Stimulated activated CD8-positive, alpha-beta memory T cell treated with anti-CD3 and anti-CD28 coated beads, Interleukin-7, amount 100 ng/mL, for 1 hour (primary cell): ENCODE measurements at places on chromosomes 11 and 22.

DNA sequence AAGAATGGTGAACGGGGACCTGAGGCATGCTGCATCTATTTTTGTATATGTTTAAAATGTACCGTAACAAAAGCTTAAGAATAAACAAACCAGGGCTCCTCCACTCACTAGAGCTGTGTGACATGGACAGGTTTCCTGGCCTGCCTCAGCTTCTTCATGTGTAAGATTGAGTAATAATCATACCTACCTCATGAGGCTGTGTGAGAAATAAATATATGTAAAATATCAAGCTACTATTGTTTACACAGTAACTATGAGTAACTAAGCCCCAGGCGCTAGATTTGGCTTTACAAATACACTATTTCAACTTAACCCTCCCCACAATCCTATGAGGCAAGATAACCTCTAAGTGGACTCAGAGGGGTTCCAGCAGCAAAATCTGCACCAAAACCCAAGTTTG, 66.4 kb downstream of the SMCO4 start:
- no peak for DNase-seq

- DNase-seq, result no peak
Observed at GRCh38 chr11:74731301-74732094, at the start of gene CHRDL2. Gene CHRDL2 (minus strand): TSS chr11:74731426. CDS start chr11:74730888, 538 bp downstream.

- DNase-seq, result no peak
Observed at GRCh38 chr11:571802-572185, 4.5 kb upstream of the PHRF1 start.

GRCh38 chr22:35634943-35635540, 13.2 kb upstream of the APOL6 start:
- DNase-seq, result no peak

GRCh38 chr11:130001461-130002351, 929 bp downstream of the PRDM10 start:
- DNase-seq, result no peak

GRCh38 chr11:134556186-134556585, 144.1 kb upstream of the B3GAT1 start:
- DNase-seq, result no peak

DNA sequence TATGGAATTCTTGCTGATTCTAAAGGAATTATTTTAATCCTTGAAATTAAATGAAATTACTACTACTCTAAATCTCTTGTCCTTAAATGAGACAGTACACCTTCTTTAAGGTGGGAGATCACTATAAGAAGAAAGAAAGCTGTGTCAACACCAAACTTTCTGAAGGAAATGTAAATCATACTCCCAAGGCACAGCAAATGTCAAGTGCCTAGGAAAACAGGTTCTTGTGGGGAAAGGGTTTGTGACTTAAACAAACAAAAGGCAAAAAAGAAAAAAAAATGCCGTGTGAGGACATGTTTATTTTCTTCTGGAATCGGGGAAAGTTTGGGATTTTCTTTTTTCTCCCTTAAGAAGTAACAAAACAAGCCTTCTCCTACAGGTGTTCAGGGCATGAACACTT, 745.1 kb downstream of the DLG2 start:
- no peak for DNase-seq

GRCh38 chr11:35166369-35167360, 27.7 kb downstream of the CD44 start:
- no peak for DNase-seq

GRCh38 chr22:29149841-29150555, 55.7 kb upstream of the EMID1 start:
- no peak for DNase-seq

- DNase-seq, result no peak
Observed at GRCh38 chr11:14636119-14636518, 7.5 kb upstream of the PDE3B start.

GRCh38 chr11:119764108-119764868, 35.3 kb upstream of the NECTIN1 start:
- DNase-seq, result no peak

- DNase-seq, result no peak
Observed at GRCh38 chr11:132278801-132279574, 908.6 kb downstream of the NTM start.

DNA sequence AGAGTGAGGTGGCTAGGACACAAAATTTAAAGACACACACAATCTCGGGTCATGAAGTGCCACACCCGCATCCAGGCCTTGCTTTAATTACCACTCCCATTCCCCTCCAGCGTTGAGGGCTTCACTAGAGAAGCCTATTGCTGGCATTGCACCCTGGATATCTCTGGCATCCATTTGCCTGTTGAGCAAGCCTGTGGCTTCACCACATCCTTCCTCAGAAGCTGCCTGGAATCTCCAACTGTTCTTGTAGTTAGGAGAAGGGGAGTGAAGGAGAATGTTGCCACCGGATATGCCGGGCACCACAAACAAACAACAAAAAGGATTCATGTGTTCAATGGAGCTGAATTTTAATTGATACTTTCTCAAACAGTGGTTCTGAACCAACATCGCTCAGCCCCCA, 34.4 kb upstream of the RCN1 start:
- no peak for DNase-seq
